ENCODE measurements at places on chromosomes 7 and 10. TPM values are rescaled to one million over a fixed set of nuclear protein-coding genes. Genes with fewer than 3 reads are reported as not detected.
A peak's percentile ranks its signal among the peaks of the same experiment; 100 is the strongest.

Gene TCTN3
- polyA plus RNA-seq: 76.9 TPM

Gene AVL9
- 41.8 TPM for polyA plus RNA-seq

Gene VWDE
- polyA plus RNA-seq: 8.7 TPM

Gene ZNF716
- 0.12 TPM for polyA plus RNA-seq

DNA sequence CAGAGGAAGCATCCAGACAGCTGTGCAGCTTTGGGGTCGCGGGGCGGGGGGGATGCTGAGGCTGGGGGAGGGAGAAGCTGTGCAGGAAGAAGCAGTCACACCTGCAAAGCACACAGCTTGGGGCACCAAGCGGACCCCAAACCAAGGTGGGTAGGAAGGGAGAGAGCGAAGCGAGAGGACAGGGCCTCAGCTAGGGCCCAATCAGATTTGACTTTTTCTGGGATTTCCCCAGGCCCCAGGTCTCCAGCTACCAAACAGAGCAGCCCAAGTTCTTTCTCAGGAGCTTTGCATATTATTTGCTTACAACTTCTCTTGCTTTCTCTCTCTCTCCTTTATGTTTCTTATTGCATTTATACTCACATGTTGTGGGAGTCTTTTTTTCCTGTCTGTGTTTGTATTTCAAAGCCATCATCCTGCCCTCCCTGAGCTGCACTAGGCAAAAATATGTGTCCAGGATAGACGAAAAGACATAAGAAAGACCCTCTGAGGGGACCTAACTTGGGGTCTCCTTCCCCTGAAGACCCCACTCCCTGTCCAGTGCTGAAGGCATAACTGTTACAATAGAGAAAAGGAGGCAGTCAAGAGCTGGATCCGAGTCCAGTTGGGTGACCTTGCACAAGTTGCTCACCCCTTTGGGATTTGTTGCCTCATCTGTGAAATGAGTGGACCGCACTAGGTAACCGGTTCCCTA is 50.6 kb upstream of the SMNDC1 start:
- no peak for DNase-seq

GRCh38 chr7:54757711-54758110 is 1.3 kb downstream of the SEC61G start:
- DNase-seq: no peak

DNA sequence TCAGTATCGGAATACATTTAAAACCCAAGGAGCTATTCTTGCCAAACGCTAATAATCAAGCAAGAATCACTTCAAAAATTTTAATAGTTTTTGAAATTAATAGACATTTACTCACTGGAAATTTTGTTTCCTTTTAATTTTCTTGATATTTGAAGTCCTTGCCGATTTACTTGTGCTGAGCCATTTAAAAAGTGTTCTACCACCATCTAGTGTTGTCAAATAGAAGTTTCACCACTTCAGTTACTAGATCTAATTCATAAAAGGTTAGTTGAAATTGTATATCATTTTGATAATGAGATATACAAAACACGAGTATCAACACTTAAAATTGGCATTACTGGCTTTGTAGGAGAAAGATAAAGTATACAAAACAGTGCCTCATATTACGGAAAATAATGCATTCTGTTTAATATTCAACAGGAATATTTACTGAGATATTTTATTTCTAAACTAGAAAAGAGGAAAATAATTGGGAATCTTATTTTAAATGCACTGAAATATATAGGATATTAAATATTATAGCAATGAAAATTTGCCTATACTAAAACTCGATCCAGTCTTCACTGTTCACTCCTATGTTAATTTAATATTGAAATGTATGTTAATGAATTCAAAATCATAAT is 664.8 kb upstream of the SEMA3D start:
- peak; percentile 24 for DNase-seq

- no peak for DNase-seq
Measured at GRCh38 chr7:123397746-123398338, 136.6 kb downstream of the IQUB start.

- no peak for DNase-seq
Measured at GRCh38 chr7:128359336-128359735, 2.2 kb downstream of the PRRT4 start.

- no peak for DNase-seq
Measured at GRCh38 chr7:51314726-51315125, 1.9 kb downstream of the COBL start.

DNA sequence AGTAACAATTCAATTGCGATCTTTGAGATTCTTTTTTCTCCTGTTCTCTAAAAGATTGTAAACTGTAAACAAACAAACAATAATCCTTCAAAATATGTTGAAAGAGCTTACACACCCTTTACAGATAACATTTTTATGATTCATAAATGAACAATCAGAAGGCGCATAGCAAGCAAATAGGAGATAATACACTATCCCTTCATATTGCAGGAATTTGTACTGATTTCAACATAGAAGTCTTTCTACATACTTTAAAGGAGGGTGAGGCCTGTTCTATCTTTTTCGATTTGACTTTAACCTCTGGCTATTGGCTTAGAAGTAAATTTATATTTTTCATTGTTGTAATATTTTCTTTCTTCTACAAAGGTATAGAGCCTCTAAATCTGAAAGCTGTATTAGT is 57.2 kb downstream of the TFEC start:
- no peak for DNase-seq

- DNase-seq: no peak
Measured at GRCh38 chr7:55534262-55534915, 37.9 kb downstream of the VOPP1 start.

All from left kidney (tissue), 8 donors.